Neural crest cell (in vitro differentiated cells): ENCODE measurements at places on chromosomes 6 and 20.

DNA sequence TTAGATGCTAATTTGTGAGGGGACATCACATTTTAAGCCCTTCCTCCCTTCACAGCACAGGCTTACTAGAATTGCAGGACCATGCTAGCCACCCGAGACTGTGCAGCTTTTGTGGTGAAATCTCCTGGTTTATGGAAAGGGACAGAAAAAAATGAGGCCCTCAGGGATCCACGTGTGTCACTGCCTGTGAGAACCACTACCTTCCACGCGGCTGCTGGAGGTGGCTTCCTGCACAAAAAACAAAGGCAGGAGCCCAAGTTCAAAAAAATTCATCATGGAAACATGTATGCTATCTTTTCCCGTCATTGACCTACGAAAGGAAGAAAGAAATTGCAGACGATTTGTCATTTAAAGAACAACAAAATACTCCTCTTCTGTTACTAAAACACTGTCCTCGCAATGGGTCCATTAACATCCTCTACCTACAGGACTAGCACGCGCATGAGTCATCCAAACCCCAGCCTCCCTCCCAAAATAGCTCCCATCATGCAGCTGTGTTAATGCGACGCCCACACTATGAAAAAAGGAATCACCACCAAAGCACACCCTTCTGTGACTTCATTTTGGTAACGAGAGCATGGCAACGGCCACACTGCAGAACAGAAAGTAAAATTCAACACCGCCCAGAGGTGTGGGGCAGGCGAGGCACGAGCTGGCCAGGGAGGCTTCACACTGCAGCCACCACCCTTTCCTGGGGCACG lies 45.7 kb downstream of the RAMACL start:
- no peak for DNase-seq

GRCh38 chr6:125230674-125231073 lies 71.1 kb downstream of the HDDC2 start:
- no peak for DNase-seq

DNA sequence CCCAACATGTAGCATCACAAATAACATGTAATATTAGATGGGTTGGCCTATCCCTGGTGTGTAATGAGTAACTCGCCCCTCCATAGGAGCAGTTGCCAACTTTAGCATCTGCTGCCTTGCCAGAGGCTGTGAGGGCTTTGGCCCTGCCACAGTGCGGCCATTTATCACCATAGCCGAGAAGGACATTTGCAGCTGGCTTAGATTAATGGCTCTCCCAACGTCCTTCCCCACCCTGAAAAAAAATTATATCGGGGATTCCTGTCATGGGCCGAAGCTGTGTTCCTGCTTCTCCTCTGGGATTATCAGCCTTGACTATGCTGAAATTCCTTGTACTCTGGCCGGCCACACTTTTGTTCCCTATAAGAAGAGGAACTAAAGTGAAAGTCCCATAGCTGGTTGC lies 7.6 kb upstream of the ADIG start:
- no peak for DNase-seq

DNA sequence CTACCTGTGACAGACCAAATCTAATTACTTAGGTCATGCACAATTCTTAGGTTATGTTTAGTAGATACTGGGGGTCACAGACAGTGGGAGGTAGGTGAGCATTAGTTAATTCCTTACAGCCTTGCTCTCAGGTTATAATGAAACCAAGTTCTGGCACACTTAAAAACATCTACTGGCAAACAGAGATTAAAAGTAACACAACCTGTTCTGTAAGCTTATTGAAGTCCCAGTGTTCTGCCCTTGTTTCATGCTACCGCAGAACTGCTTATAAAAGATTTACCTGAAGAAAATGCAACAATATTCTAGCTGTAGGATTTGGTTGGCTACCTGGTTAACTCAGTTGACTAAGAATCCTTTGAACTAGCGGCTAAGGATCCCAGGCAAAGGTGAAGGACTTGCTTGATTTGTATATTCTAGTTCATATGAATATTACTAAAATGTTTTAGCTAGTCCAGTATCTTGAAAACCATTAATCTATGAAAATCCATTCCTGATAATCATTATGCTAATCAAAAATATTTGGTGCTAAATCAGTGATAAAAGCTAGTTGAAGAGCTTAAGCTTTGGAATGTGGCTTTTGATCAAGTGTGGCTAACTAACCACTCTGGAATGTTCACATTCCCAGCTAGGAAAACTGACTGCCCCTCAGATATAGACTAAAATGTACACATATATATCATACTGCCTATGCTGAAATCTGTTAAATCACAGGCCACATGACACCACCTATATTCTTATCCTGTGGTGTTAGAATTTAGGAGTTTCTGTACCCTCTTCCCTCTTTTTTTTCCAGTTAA lies 7.2 kb downstream of the PEX3 start:
- no peak for DNase-seq

GRCh38 chr6:158143700-158144099 lies 24.4 kb downstream of the SERAC1 start:
- DNase-seq: no peak

- DNase-seq: no peak
Measured at GRCh38 chr6:85580878-85581267, 12.8 kb downstream of the SNX14 start.

DNA sequence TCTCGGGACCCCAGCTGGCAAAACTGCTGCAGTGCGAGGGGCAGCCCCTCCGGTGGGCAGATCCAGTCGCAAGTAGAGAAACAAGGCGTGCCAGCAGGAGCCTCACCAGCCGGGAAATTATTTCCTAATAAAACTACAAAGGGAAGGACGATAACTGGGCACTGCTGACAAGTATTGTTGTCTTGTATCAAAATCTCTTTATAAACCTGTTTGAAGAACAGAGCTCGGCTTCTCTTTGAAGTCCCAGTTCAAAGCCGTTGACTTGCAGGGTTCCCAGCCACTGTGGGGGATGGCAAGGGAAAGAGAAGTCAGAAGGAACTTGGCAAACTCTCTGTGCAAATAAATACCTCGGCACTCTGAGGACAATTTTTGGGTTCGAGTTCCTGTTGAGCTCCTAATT lies 504.5 kb downstream of the CD83 start:
- no peak for DNase-seq

DNA sequence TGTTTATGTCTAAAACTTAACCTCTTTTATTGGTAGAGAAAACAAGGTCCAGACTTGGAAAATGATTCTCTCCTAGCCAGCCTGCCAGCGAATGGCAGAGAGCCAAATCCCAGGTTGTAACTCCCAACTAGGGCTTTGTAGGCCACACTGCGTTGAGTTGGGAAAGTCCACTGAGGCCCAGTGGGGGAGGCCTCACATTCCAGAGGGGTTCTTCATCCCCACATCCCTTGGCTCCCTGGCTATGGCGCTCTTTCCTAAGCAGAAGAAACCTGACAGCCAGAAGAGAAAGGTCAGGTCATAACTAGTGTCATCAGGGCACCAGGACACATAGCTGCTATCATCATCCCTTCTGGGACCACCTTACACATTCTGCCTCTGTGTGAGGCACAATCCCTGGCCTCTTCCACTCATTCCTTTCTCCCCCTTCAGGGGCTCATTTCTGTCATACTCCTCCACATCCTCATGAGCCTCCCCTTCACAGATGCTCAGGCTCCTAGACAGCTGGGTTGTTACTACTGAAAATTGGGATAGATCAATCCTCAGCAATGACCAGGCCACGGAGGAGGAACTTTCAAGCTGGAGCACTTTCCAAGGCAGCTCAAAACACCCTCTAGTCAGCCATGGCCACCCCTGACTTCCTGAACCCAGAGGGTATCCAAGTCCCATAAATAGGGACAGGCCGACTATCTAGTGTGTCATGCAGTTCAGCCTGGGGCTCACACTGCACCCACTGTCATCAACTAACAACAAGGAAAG lies 48.6 kb downstream of the TCP11 start:
- DNase-seq: no peak
